Parietal lobe (tissue), 2 donors: ENCODE measurements at places on chromosomes 7 and 10. TPM values are rescaled to one million over a fixed set of nuclear protein-coding genes. Genes with fewer than 3 reads are reported as not detected.

Gene ZNF425
- 5.3 TPM for total RNA-seq

Gene KCNMA1
- 120 TPM for total RNA-seq

Gene ATOH7
- 0.94 TPM for total RNA-seq

Gene TAS2R3
- total RNA-seq, result 24.1 TPM

Gene FAM20C
- total RNA-seq, result 31.0 TPM

Gene PRLHR
- 3.8 TPM for total RNA-seq

Gene COL13A1
- total RNA-seq, result 5.0 TPM

Gene ANLN
- total RNA-seq, result 23.5 TPM

Gene GNGT1
- not detected for total RNA-seq

Gene SGCE
- 125 TPM for total RNA-seq

Gene TMEM273
- 1.6 TPM for total RNA-seq

Gene WDR86
- 121 TPM for total RNA-seq

Gene SCART1
- 2.8 TPM for total RNA-seq

Gene RPEL1
- total RNA-seq, result not detected

Gene JCAD
- 11.9 TPM for total RNA-seq

Gene GIMAP6
- total RNA-seq, result 2.8 TPM

Gene PRF1
- total RNA-seq, result not detected

Gene NKX1-2
- total RNA-seq, result not detected

Gene SYT15B
- under 0.01 TPM for total RNA-seq

Gene GNG11
- total RNA-seq, result 3.8 TPM

Gene TUBAL3
- not detected for total RNA-seq

Gene CCDC71L
- 63.2 TPM for total RNA-seq

Gene TMEM270
- total RNA-seq, result not detected

Gene SLC16A9
- total RNA-seq, result 9.4 TPM

Gene MMD2
- total RNA-seq, result 2.2 TPM

Gene MPP7
- 2.2 TPM for total RNA-seq

Gene KNDC1
- total RNA-seq, result 12.2 TPM

Gene ADGRA1
- total RNA-seq, result 5.3 TPM
